Vagina (tissue), 2 donors: ENCODE measurements at places on chromosomes 6 and 20. TPM values are rescaled to one million over a fixed set of nuclear protein-coding genes. Genes with fewer than 3 reads are reported as not detected.

The TMEM244 gene
- not detected for total RNA-seq

The RGS17 gene
- 0.25 TPM for total RNA-seq

The TRIM40 gene
- total RNA-seq: not detected

The HTR1E gene
- total RNA-seq: not detected

The TRDN gene
- not detected for total RNA-seq

The PGK2 gene
- not detected for total RNA-seq

- no peaks in the 10 kb centered on the region for H3K36me3 ChIP-seq
- no peak overlapping the region for H3K4me3 ChIP-seq
- H3K27ac ChIP-seq: no peak overlapping the region
- no peaks in the 10 kb centered on the region for H3K27me3 ChIP-seq
- H3K4me1 ChIP-seq: no peaks in the 10 kb centered on the region
- no peak for DNase-seq
Observed at GRCh38 chr6:90319044-90319443, 22.4 kb upstream of the BACH2 start.

DNA sequence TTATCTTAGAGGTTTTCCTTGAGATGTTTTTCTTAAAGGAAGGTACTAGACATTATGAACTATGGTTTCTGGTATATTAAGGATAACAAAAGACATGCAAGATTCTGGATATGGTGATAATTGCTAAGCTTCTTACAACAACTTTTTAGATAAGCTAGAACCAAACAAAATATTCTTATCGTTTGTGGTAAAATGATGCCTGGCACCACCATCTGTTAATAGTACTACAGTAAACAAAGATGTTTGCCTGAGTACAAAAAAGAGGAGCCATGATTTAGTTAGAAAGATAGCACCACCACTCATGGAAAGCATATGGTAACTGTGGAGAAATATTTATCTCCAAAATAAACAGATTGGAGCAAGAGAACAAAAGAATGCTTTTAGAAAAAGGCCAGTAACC lies 747.3 kb downstream of the COL12A1 start:
- H3K4me3 ChIP-seq: no peak overlapping the region
- no peak for DNase-seq
- no peaks in the 10 kb centered on the region for H3K27me3 ChIP-seq
- H3K36me3 ChIP-seq: no peaks in the 10 kb centered on the region
- no peak overlapping the region for H3K27ac ChIP-seq

GRCh38 chr6:84074988-84075781 lies 41.6 kb downstream of the MRAP2 start:
- no peak overlapping the region for H3K27ac ChIP-seq
- DNase-seq: no peak
- H3K27me3 ChIP-seq: no peaks in the 10 kb centered on the region
- H3K4me1 ChIP-seq: no peaks in the 10 kb centered on the region
- H3K36me3 ChIP-seq: no peaks in the 10 kb centered on the region

- peaks cover 35% of the 10 kb centered on the region for H3K36me3 ChIP-seq
- H3K4me1 ChIP-seq: peaks cover 7% of the 10 kb centered on the region
Observed at GRCh38 chr6:24655215-24655614, 9.2 kb upstream of the KIAA0319 start.

DNA sequence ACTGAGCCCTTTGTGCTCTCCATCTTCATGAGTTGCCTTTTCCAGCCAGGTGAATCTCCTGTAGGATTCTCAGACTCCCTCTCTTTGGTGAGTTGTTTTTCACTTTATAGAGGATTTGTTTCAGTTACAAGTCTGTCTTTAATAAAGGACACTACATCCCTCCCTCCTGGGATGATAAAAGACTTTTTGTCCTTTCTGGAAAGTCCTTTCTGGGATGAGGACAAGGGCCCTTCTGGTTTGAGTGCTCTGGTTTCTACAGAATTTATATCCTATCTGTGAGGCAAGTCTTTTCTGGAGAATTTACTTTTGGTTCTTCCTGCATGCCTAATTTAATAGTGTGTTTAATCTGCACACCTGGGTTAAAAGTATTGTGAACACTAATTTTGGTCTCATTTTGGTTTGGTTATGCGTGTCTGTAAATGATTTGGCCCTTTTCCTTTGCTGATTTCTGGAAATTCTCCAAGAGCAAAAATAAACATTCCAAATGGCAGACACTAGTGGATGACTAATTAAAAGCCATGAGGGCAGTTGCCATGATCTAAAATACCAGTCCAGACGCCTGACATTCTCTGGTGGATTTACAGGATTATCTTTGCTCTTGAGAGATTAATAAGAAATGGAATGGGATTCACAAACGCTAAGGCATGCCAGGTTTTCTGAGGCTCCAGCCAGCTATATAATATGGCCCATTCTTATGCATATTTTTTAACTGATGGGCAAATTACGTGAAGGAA lies 44.8 kb downstream of the TCP11 start:
- H3K27ac ChIP-seq: peak overlapping the region; percentile 31
- no peaks in the 10 kb centered on the region for H3K36me3 ChIP-seq
- no peak for DNase-seq

DNA sequence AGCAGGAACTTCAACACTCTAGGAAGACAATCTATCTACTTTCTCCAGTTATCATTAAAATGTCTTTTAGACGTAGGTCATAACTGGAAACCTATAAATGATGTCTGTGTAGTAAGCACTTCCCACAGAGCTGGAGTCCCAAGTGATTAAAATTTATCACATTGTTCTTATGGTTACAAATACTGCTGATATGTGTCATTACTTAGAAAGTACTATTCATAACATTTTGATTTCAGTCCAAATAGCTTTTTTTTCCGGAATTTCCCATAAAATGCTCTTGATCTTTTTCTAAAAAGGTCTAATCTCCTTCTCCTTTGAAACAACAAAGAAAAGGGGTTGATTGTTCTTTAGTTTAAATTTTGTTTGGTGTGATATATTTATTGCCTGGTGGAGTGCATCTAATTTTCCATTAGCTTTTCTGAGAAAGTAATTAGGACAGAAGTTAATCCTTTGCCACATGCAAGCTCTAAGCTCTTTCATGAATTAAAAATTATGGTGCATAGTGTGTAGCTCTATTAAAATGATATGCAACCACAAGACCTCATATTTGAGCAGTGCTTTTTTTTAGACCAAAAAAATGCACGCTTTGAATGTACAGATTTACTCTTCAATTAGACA lies 132.7 kb upstream of the TCF21 start:
- H3K27me3 ChIP-seq: no peaks in the 10 kb centered on the region
- H3K4me3 ChIP-seq: no peak overlapping the region
- peak overlapping the region; percentile 28 for H3K27ac ChIP-seq
- H3K4me1 ChIP-seq: no peaks in the 10 kb centered on the region
- no peak for DNase-seq

DNA sequence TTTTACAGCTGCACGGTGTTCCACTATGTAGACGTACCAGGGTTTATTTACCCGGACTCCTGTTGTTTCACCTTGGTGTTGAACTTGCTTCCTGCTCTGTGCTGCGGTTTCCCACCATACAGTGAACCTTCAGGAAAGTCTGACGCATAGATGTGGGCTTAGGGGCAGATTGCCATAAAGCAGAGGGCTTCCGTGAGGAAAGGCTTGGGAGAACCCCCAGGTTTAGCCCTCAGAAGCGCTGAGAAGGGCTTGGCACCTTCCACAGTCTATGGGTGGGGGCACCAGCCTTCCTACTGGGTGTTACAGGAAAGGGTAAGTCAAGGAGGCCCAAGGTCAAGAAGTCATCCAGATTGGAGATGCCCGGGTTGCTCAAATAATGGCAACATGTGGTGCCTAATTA lies 19.2 kb upstream of the MRPS18A start:
- H3K4me1 ChIP-seq: peaks cover 73% of the 10 kb centered on the region
- no peak overlapping the region for H3K4me3 ChIP-seq
- no peak for DNase-seq
- no peaks in the 10 kb centered on the region for H3K27me3 ChIP-seq
